Left colon (tissue), 2 donors: ENCODE measurements at places on chromosomes 3 and 15.
A peak's percentile ranks its signal among the peaks of the same experiment; 100 is the strongest.

GRCh38 chr3:53045518-53046170, at the start of gene SFMBT1:
SFMBT1 (minus strand) TSS chr3:53046073; CDS start chr3:52969128, 76,945 bp downstream.
- DNase-seq = peak; percentile 79

DNA sequence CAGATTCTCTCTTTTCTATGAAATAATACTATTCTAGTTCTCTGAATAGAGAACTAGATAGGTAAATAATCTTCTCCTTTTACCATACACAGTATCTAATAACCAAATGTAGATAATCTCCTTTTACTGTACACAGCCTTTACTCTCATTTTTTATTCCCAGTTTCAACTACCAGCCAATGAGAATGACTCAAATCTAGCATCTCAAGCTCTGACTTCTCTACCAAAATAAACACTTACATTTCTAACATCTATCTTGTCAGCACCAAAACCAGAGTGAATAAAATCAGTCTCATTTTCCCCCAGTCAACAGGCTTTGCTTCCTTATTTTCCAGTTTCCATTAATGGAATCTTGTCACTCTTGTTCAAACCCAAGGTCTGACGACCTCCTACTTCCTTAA, 36.9 kb downstream of the LRRFIP2 start:
- no peak for DNase-seq

- DNase-seq = no peak
Observed at GRCh38 chr15:93524432-93524831, 435.4 kb upstream of the RGMA start.

DNA sequence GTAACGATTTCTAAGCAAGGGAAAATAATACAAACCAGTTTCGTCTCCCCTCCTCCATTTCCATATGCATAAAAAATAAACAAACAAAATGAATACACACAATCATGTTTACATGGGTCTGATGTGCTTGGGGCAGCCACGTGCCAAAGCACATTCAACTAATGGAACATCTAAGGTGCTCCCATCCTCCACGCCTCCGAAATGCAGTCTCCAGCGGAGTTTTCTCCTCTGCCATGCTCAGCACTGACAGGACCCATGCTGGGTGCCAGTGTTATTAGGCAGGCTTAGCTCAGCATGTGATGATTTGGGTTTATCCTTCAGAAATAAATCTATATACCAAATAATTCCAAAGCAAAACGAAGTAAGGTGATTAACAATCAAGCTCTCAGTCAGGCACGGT, 337.3 kb upstream of the ATP10A start:
- DNase-seq = no peak

DNA sequence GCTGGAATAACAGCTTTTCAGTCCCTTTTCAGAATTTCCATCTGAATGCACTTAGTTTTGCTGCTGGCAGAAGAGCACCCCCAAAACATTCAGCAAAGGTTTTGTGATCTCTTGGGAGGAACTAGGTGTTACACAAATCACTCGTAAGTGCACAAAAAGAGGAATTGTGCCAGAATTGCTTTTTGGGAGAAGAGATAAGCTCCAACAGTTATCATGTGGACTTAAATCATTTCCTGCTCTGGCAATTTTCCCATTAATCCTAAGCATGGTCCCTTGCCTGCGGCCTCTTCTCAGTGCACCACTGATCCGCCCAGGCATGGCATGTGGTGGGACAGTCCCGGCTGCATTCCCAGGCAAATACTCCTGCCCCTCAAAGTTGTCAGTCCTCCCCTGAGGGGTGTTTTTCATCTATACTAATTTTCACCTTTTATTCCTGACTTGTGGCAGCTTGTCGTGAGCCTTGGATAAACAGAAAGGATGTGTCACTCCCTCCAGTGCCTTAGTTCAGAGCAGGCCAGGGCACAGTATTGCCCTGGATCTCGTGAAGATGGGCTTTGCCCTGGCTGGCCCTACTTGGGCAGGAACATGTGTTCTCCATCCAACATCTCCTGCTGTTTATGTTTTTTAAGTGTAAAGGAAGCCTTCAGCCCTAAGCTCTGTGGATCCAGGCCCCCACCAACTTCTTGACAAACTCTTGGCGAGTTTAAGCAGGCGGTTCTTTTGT, 44.6 kb upstream of the VILL start:
- no peak for DNase-seq

DNA sequence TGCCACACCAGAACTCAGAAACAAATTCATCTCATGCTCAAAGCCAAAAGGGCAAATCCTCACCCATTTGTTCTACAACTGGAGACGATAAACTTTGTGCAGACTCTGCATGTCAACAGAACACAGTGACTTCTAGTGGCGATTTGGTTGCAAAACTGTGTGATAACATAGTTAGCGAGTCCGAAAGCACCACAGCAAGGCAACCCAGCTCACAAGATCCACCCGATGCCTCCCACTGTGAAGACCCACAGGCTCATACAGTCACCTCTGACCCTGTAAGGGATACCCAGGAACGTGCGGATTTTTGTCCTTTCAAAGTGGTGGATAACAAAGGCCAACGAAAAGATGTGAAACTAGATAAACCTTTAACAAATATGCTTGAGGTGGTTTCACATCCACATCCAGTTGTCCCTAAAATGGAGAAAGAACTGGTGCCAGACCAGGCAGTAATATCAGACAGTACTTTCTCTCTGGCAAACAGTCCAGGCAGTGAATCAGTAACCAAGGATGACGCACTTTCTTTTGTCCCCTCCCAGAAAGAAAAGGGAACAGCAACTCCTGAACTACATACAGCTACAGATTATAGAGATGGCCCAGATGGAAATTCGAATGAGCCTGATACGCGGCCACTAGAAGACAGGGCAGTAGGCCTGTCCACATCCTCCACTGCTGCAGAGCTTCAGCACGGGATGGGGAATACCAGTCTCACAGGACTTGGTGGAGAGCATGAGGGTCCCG, 199.7 kb downstream of the AKAP13 start:
- peak; percentile 62 for DNase-seq

- no peak for DNase-seq
Observed at GRCh38 chr15:60928210-60928609, 300.9 kb downstream of the RORA start.

- peak; percentile 47 for DNase-seq
Observed at GRCh38 chr3:194312743-194313281, 38.3 kb downstream of the CPN2 start.

GRCh38 chr15:73051807-73052652, at the start of gene NEO1:
NEO1 (plus strand) TSS chr15:73052463; CDS start chr15:73052676, 213 bp downstream.
- peak; percentile 91 for DNase-seq

- no peak for DNase-seq
Observed at GRCh38 chr3:139460076-139460475, 16.2 kb downstream of the RBP2 start.

GRCh38 chr3:3189102-3189727, 9.7 kb upstream of the CRBN start:
- no peak for DNase-seq

- no peak for DNase-seq
Observed at GRCh38 chr3:127182848-127183714, 9.8 kb upstream of the PRR23E start.

DNA sequence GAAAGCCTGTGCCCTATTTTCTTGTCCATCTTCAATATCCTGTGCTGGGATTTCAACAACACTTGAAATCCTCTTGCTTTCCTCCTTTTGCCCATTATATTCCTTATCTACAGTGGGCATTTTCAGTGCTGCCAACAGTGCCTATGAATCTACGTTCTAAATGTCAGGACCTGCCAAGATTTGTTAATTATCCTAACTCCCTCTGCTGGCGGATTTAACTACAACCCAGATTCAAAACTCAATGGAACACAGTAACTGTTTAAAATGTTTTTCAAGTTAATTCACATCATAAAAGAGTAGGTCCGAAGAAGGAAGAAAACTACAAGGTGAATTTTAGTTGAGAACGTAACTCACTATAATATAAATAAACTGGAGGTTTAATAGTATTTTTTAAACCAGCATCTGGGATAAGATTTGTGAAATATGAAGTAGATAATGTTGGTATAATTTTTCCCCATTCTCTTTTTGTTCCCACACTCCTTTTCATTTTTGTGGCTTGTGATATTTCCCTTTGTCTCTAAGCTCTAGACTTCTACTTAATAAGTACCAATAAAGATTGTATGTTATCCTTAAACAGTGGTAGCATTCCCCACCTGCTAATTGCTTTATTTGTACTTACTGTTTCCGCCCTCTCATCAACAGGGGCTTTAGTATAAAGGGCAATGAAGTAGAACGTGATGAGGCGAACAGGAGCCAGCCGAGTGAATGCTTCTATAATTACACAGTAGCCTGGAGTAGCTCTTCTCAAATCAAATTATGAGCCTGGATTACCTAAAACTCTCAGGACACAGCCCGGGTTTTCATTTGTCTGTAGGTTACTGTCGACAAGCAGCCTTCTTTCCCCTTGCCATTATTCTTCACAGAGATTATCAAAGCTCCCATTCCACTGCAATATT, 302.5 kb upstream of the ATP11B start:
- DNase-seq = no peak

DNA sequence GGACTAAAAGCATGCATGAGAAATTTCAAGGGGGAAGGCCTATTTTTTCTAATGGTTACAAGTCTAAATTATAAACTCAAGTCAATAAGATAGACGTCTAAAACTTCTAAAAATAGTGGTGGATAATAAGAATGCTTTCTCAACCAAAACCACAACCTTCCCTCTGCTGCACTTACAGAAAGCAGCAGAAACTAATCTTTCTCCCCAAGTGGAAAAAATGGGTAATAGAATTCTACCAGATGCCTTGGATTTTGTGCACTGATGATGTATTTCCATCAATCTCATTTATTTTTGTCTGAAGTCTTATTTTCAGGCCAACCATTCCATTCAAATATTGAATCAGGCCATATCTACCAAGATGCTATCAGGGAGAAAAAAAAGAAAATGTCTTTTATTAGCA, 344.7 kb downstream of the NEK10 start:
- DNase-seq = no peak

GRCh38 chr3:193910886-193911738, 224.8 kb upstream of the HES1 start:
- DNase-seq = no peak

GRCh38 chr15:70023064-70023768, 74.5 kb downstream of the TLE3 start:
- no peak for DNase-seq

DNA sequence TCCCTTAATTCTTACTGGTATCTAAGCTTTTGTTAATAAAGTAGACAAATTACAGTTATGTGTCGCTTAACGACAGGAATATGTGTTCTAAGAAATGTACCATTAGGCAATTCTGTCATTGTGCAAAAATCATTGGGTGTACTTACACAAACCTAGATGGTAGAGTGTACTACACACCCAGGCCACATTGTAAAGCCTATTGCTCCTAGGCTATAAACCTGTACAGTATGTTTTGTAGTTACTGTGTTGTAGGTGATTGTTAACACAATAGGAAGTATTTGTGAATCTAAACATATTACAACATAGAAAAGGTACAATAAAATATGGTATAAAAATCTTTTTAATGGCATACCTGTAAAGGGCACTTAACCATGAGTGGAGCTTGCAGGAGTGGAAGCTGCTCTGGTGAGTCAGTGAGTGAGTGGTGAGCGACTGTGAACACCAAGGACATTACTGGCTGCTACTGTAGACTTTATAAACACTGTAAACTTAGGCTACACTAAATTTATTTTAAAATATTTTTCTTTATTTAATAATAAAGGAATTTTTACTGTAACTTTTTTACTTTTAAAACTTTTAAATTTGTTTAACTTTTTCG, 47.4 kb downstream of the FSIP1 start:
- DNase-seq = peak; percentile 31

- DNase-seq = no peak
Observed at GRCh38 chr3:120025520-120025919, 68.7 kb downstream of the GSK3B start.

GRCh38 chr3:190172751-190173150, 52.1 kb upstream of the P3H2 start:
- no peak for DNase-seq
